ENCODE measurements at places on chromosomes 3 and 15.

GRCh38 chr3:98692787-98693473 is 70.2 kb upstream of the ST3GAL6 start:
- DNase-seq: no peak

DNA sequence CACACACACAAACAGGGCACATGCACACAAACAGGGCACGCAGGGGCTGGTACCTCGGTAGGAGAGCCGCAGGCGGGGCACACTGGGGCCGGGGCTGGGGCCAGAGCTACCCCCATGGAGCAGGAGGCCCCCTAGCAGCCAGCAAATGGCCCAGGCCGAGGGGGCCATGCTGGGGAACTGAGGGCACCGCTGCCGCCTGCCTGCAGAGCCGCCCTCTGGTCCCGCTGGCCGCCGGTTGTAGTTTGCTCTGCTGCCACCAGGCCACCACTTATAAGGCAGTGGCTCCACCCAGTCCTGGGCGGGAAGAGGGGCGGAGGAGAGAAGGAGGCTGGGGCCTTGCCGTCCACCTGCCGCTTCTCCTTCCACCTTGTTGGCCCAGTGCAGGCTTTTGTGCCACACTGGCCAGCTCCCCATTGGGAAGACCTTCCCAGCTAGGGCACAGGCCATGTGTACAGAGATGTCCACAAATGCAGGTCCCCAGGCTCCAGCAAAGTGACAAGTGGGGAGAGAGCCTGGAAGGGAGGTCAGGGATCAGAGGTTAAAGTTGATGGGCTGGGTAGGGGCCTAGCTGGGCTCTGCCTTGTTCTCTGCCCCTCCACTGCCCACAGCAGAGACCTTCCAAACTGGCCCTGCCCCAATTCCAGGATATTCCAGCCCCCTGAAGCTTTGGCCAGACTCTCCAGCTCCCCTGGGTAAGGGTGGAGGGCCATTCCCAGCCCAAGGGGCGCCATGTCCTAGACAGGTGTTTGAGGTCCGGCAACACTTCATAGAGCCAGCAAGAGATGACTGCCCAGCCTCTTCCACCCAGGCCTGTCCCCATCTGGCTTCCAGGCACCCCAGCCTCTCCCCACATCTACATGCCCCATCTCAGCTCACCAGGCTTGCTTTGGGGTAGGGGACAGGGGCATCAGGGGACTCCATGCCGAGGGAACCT is at the start of gene SEMA3G:
TSS of gene SEMA3G (minus strand) at position 244 of the 934 bp plus-strand sequence. CDS start at position 168, 76 bp downstream.
- DNase-seq: no peak

DNA sequence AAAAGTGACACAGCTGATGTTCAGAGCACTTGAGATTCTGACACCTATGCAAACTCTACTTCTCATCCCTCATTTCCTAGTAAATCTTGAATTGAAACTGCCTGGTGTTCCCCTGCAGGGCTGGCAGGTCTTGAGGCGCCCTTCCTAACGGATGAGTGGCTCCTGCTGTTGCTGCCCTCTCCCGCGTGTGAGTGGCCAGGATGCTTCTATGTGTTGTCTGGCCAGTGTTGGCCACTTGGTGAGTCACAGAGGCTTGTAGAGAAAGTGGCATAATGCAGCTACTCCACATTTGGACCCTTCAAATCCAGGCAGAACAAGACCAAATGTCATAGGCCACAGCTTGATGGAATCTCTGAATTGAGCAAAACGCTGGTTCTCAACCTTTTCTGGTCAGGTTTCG is 63.6 kb downstream of the MOBP start:
- DNase-seq: no peak

GRCh38 chr15:47586653-47587224 is 130.6 kb upstream of the SEMA6D start:
- peak; percentile 85 for DNase-seq

DNA sequence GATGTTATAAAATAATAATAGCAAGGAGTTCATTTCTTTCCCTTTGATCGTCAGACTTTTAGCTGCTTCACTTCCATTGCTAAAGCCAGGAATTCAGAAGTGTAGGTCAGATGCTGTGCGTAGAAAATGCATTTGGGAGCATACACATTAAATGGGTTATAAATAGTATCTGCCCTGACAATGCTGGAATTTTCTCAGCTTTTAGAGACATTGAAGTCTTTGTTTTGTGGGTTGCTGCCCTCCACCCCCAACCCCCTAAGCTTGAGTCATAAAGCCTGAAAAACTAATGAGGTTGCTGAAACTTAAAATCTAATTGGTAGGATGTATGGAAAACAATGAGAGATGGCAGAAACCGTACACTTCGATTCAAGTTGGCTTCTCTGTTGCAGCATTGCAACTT is 81.9 kb downstream of the MITF start:
- no peak for DNase-seq

GRCh38 chr15:36793205-36793873 is 213.9 kb downstream of the CDIN1 start:
- no peak for DNase-seq

DNA sequence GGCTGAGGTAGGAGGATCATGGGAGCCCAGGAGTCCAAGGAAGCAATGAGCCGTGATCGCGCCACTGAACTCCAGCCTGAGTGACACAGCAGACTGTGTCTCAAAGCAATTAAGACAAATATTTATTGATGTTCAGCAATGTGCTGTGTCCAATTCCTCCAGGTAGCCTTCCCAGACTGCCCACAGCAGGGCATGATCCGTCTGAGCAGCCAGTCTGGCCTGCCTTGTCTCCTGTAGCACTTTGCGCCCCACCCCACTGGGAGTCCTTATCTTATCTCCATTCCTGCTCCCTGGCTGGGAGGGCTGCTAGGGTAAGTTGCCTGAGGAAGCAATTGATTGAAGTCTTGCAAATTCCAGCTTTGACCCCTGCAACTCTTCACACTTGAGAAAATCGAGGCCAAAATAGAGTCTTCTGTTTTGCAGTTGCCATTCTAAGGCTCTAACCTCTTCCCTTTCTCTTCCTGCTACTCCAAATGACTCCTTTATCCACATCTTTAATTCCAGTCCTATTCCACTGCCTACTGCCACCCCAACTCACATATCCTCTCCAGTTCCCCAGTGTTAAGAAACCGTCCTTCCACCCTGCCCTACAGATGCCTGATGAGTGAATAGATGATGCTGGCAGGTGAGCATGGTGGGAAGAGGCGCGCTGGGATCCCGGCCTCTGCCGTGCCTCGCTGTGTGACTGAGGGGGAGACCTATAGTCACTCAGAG is 26.9 kb upstream of the LCTL start:
- DNase-seq: no peak

- peak; percentile 77 for DNase-seq
These were observed 693 bp downstream of the CD200 start for GRCh38 chr3:112333381-112334317.

GRCh38 chr15:89761009-89761831 is 10.2 kb upstream of the MESP1 start:
- no peak for DNase-seq

GRCh38 chr3:43641306-43642114 is 19.7 kb upstream of the ANO10 start:
- no peak for DNase-seq

DNA sequence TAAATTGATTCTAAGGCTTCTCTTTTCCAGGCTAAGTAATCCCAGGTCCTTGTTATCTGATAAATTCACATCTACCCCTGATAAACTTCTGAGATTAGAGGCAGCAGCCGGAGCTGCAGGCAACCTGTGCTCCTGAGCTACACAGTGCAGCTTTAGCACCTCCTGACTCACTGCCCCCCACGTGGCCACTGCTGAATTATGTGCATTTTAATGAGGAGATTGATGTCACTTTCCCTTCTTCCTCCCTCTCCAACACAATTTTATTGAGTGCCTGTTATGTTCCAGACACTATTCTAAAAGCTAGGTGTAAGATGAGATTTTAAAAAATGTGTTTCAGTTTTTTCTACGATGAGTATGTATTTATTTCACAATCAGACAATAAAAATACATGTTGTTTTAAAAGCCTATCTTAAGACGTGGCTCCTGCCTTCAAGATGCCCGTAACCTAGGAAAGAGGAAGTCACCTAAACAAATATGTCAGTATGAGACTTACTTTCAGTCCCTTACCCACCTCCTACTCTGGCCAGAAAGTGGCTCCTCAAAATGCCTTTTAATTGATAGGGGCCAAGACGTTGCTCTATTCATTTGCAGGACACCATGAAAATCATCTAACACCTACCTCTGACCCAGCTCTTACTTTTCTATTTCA is 161.5 kb upstream of the PFN2 start:
- no peak for DNase-seq

GRCh38 chr15:26736502-26737248 is 36.2 kb downstream of the GABRB3 start:
- DNase-seq: no peak

- DNase-seq: no peak
These were observed 630.8 kb upstream of the KCNMB2 start for GRCh38 chr3:177905173-177906125.

GRCh38 chr3:183937601-183938286 is 53.1 kb upstream of the PARL start:
- no peak for DNase-seq

GRCh38 chr3:101027286-101027685 is 34.1 kb upstream of the ABI3BP start:
- DNase-seq: no peak
